ENCODE measurements at places on chromosomes 1 and 21.

DNA sequence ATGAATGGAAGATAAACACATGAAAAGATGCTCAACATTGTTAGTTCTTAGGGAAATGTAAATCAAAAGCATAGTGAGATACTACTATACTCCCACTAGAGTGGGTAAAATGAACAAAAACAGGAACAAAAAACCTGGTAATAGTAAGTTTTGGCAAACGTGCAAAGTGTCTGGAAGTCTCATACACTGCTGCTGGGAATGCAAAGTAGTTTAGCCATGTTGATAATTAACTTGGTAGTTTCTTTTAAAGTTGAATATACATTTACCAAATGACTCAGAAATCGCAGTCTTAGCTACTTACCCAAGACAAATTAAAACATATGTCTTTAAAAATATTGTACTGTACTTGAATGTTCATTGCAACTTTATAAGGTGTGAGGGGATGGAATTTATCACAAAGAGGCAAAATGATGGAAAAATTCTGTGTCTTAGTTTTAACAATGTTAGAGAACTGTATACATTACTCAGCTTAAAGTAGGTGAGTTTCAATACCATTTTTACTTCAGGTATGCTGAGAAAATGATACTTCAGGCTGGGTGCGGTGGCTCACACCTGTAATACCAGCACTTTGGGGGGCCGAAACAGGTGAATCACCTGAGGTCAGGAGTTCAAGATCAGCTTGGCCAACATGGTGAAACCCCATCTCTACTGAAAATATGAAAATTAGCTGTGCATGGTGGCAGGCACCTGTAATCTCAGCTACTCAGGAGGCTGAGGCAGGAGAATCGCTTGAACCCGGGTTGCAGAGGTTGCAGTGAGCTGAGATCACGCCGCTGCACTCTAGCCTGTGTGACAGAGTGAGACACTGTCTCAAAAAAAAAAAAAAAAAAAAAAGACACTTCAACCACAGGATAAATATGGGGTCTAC lies 102.3 kb downstream of the PDE4B start:
- DNase-seq, result no peak

GRCh38 chr1:63046539-63046938 lies 262.6 kb downstream of the ATG4C start:
- DNase-seq, result no peak

- DNase-seq, result no peak
Observed at GRCh38 chr1:60950224-60951063, 131.9 kb upstream of the NFIA start.

DNA sequence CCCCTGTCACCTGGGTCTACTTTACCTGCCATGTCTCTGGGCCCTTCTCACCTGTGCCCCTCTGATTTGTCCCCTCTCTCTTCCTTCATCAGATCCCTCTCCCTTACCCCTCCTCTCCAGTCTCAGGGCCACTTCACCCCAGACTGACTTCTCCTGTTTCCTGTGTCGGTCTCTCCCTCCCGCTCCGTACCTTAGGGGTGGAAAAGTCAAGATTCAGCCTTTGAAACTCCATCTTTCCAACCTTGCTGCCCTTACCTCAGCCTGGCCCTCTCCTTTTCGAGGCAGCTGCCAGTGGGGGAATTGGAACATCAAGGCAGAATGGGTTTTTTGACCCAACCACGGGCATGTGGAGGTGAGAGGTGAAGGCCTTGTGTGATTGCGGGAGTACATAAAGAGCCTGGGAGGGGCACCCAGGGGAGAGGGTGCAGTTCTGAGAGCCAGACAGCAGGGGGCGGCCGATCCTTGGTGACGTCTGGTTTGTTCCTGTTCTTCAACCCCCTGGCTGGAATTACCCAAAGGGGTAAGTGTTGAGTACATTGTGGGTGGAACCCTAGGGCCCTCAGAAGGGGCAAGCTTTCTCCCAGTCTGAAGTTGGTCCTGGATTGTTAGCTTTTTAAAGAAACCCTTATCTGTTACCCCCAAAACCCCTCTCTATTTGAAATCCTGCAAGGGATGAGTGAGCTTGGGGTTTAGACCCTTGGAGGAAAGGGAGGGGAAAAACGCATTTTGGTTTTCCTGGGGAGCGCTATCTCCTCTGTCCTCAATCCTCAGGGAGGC lies 12.3 kb upstream of the DMBX1 start:
- DNase-seq, result peak; percentile 76

DNA sequence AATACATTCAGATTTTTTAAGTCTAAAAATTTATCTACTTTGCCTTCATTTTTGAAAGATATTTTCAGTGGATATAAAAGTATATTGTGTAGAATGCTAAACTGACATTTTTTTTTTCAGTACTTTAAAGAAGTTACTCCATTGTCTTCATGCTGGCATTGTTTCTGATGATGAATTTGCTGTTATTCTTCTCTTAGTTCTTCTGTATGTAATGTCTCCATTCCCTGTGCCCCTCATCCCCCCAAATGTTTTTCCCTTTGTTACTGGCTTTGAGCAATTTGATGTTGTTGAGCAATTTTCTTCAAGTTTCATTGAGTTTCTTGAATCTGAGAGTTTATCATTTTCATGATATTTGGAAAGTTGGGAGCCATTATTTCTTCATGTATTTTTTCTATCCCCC lies 20.8 kb upstream of the VANGL1 start:
- no peak for DNase-seq

DNA sequence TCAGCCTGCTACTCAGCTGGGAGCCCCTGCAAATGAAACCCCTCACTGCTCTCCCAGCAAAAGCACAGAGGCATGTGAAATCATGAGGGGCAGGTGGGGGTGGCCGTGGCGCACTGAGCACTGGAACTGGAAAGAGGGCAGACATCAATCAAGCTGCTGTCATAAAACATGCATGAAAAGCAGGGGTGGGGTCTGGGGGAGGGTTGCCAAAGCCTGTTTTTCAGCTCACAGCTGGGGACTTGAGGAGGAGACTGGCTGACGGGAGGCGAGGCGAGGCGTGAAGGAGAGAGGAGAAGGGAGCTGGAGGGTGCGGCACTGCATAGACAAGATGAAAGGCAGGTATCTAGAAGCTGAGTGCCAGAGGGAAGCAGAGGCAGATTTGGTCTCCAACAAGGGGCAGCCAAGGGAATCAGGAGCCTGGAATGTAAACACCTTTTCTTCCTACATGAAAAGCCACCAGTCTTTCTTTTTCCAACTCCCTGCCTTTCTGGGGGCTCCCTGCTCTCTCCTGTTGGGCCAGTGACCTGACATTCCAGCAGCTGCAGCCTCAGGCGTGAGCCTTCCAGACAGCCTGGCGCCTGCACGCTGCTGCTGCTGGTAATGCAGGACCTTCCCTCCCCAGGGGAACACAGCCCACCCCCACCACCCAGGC lies 87.0 kb downstream of the NMNAT2 start:
- DNase-seq, result no peak

- no peak for DNase-seq
Observed at GRCh38 chr1:56715156-56715555, 70.0 kb downstream of the PRKAA2 start.

GRCh38 chr1:32448773-32449456 lies 16.0 kb upstream of the ZBTB8B start:
- no peak for DNase-seq

DNA sequence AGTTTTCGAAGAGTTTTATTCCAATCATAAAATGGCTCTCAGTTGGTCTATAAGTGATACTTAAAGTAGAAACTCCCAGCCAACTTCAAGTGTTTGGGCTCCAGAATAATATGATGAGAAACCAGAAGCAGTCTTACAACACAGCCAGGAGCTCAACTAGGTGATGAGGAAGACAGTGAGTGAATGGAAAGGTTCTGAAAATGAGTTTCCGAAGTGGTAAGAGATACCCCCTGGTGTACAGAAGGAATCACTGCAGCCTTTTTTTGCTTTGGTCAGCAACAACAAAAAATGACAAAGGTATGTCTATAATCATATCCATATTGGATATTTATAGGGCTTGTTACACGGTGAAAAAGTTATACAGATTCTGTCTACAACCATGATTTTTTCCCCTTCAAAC lies 16.5 kb downstream of the KRTAP19-1 start:
- DNase-seq, result no peak

DNA sequence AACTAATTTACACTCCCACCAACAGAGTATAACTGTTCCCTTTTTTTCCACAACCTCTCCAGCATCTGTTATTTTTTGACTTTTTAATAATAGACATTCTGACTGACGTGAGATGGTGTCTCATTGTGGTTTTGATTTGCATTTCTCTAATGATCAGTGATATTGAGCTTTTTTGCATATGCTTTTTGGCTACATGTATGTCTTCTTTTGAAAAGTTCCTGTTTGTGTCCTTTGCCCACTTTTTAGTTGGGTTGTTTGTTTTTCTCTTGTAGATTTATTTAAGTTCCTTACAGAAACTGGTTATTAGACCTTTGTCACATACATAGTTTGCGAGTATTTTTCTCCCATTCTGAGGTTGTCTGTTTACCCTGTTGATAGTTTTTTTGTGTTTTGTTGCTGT lies 375.2 kb downstream of the MATN1 start:
- DNase-seq, result no peak

DNA sequence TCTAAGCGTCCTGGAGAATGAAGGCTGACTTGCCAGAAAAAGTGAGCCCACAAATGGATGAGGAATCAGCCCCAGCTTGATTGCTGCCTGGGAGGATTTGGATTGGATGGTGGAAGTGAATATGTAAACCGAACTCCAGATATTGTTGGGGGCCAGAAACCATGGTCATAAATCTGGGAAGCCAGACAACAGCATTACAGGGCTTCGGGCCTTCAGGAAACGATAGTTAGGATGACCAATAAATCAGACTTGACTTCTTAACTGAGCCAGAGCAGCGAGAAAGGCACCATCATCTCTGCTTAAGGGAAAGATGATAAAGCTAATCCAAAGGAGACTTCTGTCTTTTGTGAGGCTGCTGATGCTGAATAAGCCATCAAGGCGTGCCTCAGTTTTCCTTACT lies 26.6 kb downstream of the FAM78B start:
- no peak for DNase-seq

DNA sequence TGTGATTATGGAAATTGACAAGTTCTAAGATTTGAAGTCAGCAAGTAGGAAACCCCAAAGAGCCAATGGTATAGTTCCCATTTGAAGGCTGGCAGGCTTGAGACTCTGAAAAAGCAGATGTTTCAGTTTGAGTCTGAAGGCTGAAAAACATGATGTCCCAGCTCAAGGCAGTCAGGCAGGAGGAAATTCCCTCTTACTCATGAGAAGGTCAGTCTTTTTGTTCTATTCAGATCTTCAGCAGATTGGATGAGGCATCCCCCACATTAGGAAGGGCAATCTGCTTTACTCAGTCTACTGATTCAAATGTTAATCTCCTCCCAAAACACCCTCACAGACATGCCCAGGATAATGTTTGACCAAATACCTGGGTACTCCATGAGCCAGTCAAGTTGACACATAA lies 372.5 kb upstream of the ST6GALNAC5 start:
- DNase-seq, result no peak

GRCh38 chr1:12177999-12178441 lies 11.2 kb downstream of the TNFRSF1B start:
- no peak for DNase-seq

- peak; percentile 95 for DNase-seq
Observed at GRCh38 chr1:9428601-9429341, 110.5 kb upstream of the SLC25A33 start.

DNA sequence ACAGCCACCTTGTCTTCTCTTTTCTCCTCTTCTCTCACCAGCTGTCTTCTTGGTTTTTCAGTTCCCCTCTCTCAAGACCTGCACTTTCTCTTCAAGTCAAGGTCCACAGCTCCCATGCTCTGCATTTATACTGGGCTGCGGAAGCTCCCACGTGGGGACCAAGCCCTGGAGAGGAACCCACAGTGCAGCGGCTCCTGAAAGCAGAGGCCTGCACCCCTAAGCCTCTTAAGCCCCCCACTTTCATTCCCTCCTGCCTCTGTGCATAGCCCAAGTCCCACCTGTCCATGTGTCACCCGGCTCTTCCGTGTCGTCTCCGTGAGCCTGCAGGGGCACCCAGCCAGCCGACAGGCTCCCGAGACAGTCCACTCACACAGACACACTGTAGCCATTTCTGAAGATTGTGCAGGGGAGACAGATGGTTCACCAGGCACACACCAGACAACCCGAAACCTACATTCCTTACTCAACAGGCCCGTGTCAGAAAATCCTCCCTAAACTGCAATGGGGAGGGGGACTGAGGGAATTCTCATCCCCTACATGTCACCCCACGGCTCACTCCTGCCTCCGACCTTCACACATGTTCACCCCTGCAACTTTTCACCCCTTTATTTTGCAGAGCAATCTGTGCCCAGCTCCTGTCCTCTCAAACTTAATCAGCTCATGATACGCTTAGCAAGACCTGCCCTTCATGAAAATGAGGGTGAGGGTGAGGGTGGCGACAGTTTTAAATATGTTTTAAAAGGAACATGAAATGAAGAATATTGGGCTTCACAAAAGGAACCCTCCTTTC lies 6.3 kb downstream of the MX2 start:
- no peak for DNase-seq

GRCh38 chr1:145985129-145985501 lies 11.3 kb downstream of the TXNIP start:
- no peak for DNase-seq

GRCh38 chr1:223711173-223711572 lies 1.2 kb upstream of the CAPN2 start:
- DNase-seq, result no peak

DNA sequence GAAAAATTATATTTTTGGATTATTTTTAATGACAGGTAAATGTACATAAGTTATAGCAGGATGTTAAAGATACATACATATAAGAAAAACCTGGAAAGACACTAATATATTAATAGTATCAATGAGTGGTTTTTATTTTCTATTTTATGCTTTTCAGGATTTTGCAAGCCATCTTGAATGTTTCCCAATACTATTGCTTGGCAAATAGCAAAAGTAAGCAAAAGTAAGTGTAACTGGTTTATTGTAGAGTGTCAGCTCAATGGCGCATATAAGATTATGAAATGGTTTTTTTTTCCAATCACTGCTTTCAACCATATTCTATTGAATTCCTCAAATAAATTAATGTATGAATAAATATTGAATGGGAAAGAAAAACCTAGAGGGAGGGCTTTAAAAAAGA lies 36.4 kb downstream of the ZNF684 start:
- DNase-seq, result no peak

GRCh38 chr21:35635261-35635660 lies 425.1 kb downstream of the SETD4 start:
- DNase-seq, result no peak

- no peak for DNase-seq
Observed at GRCh38 chr1:91897016-91897415, 11.1 kb upstream of the TGFBR3 start.

GRCh38 chr1:170494369-170494768 lies 37.6 kb upstream of the GORAB start:
- no peak for DNase-seq

- no peak for DNase-seq
Observed at GRCh38 chr1:202645097-202645476, 65.2 kb downstream of the SYT2 start.

GRCh38 chr1:116514708-116515525 lies 55.9 kb downstream of the CD58 start:
- no peak for DNase-seq

GRCh38 chr1:245687636-245688535 lies 533.1 kb downstream of the KIF26B start:
- no peak for DNase-seq

DNA sequence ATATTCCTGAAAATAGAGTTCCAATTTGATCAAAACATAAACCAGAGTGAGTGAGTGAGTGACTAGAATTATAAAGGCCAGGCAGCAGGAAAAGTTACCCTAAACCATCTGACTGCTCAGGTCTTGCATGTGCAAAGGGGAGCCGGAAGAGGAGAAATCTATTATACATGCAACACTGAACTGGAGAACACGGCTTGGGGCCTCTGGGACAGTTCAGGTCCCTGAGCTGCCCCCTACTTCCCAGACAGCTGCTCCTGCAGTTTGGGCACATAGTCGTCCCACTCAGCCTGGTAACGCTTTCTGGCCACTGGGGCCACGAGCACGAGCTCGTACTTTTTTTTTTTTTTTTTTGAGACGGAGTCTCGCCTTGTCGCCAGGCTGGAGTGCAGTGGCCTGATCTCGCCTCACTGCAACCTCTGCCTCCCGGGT lies 40.1 kb downstream of the PTPRC start:
- DNase-seq, result no peak
